ENCODE measurements at places on chromosomes 2 and 18.

DNA sequence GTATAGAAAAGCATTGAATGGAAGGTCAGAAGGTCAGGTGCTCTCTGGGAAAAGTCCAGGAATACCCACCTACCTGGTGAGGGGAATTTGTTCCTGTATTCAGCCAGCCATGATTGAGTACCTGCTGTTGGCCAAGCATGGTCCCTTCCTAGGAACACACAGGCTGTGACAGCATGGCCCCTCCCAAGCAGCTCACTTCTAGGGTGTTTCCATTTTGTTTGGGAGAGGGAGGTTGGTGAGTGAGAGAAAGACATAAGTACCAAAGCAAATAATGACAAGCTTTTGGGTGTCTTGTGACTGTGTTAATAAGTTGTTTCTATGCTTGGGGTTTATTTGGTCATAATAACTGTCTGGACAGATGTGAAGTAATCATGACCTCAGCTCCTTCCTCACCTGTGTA is 46.3 kb downstream of the CABLES1 start:
- no peak for DNase-seq

DNA sequence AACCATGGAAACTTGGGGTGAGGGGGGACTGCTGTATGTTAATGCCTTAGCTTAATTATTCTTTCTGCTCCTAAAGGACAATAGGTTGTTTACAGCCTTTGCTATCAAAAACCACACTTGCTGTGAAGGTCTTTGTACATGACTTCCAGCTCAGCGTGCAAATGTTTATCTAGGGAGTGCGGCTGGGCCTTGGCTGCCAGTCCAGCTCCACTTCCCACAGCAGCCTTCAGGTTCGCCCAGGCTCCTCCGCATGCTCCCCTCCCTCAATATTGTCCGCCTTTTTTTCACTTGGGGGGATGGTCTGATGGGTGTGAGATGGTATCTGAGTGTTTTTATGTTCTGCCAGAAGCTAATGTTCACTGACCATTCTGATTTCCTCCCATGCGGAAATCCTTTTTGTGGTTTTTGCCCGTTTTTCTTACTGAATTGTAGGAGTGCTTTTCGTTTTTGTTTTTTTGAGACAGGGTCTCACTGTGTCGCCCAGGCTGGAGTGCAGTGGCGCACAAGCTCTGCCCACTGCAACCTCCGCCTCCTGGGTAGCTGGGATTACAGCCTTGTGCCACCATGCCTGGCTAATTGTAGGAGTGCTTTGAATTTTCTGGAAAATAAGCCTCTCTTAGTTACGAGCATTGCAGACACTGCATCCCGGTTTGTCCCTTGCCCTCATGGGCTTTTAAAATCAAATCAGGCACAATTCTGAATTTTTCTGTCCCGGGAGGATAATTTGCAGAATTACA is 28.8 kb downstream of the SH3BP4 start:
- DNase-seq, result no peak

- no peak for DNase-seq
Measured at GRCh38 chr2:64593035-64593655, 60.6 kb downstream of the SERTAD2 start.

GRCh38 chr2:142878031-142878678 is 691 bp downstream of the KYNU start:
- DNase-seq, result no peak

DNA sequence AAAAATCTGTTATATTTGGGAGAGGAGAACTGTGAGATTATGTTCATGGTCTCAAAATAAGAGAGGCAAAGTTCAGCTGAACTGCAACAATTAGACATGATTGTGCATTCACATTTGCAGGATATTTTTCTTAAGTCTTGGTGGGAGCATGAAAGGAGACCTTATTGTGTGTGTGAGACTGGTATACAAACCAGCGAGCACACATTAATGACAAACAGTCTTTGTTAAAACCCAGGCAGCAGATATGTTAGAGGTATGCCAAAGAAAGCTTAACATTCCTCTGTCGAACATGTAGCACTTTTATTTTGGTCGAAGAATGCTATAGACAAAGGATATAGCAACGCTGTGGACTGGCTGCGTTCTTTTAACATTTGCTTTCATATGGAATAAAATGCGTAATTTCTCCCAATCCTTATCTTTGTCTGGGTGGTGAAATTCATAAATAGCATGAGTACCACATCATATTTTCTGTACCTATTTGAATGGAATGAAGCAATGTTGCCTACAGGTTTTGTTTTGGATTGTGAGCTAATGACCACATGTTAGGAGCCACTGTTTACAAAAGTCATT is 88.4 kb downstream of the ICOS start:
- no peak for DNase-seq

DNA sequence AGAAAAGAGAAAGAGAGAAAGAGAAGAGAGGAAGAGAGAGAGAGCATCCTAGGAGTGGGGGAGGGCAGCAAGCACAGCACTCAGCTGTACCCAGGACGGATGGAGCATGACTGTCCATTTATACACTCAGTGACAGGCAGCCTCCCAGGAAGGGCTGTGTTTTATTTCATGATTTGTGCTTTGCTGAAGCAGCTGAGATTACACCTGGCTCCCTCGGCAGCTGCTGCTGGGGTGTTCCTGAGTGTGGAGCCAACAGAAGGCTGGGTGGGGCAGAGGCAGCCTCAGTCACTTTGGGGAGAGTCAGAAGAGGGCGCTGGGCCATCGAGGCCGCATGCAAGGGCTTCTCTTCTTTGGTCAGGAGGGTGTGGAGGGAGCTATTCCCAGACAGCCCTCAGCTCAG is 47.8 kb upstream of the TEX51 start:
- no peak for DNase-seq

GRCh38 chr2:158544998-158545397 is 88.2 kb downstream of the PKP4 start:
- no peak for DNase-seq

DNA sequence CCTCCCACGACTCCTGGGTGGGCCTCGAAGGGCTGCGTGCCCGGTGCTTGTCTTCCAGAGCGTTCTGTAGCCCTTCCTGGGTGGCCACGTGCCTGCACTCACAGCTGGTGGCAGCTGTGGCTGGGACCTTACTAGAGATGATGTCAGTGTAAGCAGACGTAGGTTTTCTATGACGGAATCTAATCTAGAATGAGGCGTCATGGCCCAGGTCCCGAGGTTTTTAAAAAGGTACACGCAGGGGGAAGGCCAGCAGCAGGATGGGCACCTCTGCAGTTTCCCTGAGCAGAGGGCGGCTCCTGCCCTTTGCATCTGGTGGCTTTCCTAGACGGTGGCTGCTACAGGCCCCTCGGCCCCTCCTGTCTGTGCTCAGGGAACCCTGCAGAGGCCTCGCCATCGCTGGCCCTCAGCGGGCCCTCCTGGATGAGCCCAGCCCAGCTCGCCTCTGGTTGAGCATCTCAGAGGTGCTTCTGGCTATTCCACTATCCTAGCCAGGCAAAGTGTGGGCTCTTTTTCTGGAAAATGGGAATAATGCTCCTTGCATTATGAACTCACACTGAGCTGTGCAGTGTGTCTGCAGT is 49.6 kb upstream of the PXDN start:
- no peak for DNase-seq

GRCh38 chr2:182545420-182546167 is 118.8 kb upstream of the PDE1A start:
- DNase-seq, result no peak

DNA sequence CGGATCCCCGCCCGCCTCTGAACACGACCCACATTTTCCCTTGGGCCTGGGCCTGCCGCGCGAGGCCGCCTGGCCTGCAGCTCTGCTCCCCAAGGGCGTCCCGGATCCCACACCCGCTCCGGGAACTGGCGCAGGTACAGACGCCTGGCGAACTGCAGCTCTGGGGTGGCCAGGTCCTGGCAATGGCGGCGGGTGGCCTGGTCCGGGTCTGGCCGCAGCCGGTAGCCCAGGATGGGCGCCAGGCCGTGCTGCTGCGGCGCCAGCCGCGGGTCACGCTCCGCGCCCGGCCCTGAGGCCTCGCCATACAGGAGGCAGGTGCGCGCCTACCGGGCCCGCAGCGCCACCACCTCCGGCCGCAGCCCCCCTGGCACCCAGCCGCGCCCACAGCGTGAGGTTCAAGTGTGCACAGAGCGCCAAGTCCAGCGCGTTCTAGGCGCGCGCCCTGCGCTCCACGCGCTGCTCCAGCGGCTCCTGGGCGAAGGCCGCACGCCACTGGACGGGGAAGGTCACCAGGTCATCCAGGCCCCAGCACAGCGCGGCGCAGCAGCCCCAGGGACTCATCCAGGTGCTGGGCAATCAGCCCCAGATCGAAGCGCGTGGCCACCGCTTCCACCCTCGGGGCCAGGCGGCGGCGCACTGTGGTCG is 9.5 kb downstream of the AQP12A start:
- no peak for DNase-seq

DNA sequence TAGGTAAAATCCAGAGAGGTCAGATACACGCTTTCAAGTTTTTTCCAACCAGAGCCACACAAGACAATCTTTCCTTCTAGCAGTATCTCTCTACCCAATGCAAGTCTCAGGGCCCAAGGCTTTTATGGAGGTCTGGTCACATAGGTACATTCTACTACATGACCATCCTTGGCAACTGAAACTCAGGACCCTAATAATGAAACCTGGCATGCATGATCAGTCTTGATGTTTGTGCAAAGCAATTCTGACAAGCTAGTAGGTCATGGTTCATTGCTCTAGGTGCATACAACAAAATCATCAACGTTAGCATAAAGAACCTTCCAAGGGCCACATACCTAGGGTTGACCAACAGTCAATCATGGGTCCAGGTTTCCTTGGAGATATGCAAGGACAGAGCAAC is 33.2 kb upstream of the CCDC88A start:
- DNase-seq, result no peak

DNA sequence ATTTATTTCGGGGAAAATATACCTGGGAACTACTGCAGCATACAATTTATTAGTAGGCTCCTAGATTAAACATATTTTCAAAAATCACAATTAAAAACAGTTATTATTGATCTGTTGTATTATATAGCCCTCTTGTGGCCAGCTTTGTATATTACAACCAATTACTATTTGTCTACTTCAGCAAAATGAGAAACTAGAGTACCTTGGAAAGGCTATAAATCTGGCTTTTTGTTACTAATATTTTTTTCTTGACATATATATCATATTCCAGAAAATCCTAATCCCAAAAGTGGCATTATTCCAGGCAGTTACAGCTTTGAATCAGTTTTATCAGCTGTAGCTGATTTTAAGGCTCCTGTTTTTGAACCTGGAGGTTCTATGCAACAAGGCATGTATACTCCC is 101.2 kb downstream of the UBR3 start:
- DNase-seq, result no peak

- no peak for DNase-seq
Measured at GRCh38 chr2:149562324-149562723, 25.3 kb downstream of the MMADHC start.

DNA sequence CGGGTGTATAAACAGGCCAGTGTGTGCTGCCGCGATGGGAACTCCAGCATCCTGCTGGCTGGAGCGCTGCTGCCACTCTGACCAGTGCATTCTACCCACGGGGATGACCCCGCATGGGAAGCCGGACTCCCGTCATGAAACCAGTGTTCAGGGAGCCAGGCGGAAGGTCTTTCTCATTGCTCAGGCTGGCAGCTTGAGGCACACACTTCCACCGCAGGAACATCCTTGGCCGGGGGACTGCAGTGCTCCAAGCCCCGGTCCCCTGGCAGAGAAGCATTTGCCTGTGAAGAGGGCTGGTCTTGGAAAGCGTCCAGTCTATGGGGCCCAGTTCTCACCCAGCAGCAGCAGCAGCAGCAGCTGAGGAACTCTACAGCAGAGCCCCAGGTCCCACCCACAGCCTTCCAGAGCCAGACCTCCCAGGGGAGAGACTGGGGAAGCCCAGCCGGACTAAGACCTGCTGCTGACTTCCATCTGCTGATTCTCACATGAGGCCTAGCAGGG is 235.9 kb downstream of the KLHL29 start:
- no peak for DNase-seq

DNA sequence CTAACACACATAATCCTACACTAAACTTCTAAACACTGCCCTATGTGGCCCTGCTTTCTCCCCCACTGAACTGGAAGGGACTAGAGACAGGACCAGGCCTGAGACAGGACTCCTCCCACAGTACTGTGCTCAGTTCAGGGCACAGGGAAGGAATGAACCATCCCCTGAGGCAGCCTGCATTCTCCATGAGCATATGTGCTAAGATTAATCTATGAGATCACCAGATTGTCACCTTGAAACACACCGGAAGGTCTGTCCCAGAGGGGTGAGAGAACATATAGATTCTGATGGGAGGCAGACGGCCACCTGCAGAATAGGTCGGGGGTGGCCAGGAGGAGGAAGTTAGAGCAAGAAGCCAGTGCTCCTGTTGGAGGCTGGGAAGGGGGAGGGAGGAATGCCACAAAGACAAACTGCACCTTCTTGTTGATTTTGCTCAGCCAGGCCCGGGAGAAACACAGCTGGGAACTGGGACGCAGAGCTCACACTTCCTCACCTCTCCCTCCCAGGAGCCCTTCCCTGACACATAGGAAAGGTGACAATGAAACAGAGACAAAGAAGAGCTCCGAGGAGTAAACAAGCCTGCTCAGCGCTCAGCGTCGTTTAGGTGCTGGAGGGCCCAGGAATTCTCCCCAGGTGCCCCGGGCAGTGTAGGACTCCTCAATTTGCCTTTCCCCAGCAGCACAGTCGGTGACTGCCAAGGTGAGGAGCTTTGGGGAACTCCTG is 52.1 kb downstream of the ZBTB7C start:
- no peak for DNase-seq

DNA sequence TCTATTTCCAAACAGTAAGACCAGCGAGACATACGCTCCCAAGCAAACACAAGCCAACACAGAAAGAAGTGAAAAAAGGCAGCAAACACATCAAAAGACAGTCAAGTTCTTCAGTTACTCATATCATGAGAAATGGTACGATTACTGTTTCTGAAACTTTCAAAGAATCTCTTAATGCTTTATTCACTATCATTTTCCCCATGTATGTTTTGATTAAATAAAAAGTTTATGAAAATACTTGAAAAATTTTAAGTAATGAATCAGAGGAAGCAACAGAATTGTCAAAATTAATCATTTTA is 114.9 kb downstream of the HDAC4 start:
- DNase-seq, result no peak

DNA sequence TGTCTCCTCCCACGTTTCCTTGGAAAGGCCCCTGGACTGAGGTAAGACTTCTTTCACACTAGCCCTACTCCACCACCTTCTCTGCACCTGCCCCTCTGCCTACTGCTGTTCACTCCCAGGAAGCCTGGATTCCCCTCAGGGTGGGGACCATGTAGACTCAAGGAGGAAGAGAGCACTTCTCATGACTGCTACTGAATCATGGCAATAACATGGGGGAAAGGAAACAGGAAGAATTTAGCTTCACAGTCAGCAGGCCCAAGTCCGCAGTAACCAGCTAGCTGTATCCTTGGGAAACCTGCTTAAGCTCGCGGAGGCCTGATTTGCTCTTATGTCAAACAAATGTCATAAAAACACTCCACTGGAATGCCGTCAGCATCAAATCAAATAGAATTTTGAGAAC is 126.2 kb upstream of the CAPN13 start:
- no peak for DNase-seq

- DNase-seq, result no peak
Measured at GRCh38 chr2:202269585-202269984, 4.0 kb downstream of the NOP58 start.

GRCh38 chr18:76475450-76476194 is 19.4 kb downstream of the ZNF516 start:
- no peak for DNase-seq
